Lung microvascular endothelial cell (primary cell): ENCODE measurements at places on chromosomes 4 and X.

DNA sequence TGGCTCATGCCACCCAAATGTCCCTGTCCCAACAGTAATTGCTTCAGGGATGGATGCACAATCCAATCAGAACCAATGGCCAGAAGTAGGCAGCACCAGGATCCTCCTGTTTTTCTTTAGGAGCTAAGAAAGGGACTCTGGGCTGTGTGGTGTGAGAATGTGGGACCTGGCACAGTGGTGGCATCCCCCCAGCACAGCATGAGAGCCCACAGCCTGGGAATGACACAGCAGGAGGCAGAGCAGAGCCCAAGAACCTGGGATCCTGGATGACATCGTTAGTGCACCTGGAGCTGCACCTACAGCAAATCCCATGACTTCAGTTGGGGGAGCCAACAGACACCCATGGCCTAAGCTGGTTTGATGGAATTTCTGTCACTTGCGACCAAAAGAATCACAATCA is 70.7 kb upstream of the C4orf50 start:
- DNase-seq = no peak

- DNase-seq = no peak
Observed at GRCh38 chrX:39473812-39474211, 623.9 kb downstream of the BCOR start.

GRCh38 chr4:175745329-175745728 is 66.7 kb downstream of the GPM6A start:
- no peak for DNase-seq

DNA sequence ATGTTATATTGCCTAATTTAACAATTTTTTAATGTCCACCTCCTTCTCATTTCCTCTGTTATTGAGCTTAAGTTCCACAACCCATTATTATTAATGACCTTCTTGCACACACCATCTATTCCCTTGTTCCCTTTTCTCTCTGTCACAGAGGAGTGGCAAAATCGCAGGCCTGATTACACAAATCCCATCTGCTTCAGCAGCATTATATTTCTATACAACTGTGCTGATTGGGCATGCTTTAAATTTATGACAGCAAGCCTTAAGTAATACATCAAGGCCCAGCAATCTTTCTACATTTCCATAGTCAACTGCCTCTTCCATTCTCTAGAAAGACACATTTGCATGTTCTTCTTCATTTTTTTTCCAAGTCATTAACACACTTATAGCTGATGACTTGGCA is 423.8 kb downstream of the PRDM5 start:
- DNase-seq = no peak

DNA sequence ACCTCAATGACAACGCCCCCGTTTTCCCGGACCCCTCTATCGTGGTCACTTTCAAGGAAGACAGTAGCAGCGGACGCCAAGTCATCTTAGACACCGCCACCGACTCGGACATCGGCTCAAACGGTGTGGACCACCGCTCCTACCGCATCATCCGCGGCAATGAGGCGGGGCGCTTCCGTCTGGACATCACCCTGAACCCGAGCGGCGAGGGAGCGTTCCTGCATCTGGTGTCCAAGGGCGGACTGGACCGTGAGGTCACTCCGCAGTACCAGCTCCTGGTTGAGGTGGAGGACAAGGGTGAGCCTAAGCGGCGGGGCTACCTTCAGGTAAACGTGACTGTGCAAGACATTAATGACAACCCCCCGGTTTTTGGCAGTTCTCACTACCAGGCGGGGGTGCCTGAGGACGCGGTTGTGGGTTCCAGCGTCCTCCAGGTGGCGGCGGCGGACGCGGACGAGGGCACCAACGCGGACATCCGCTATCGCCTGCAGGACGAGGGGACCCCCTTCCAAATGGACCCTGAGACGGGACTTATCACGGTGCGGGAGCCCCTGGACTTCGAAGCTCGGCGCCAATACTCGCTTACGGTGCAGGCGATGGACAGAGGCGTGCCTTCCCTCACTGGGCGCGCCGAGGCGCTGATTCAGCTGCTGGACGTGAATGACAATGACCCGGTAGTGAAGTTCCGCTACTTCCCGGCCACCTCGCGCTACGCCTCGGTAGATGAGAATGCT is 2.2 kb downstream of the FAT4 start:
- peak; percentile 56 for DNase-seq

- DNase-seq = no peak
Observed at GRCh38 chr4:149604827-149605226, 210.8 kb downstream of the IQCM start.

- DNase-seq = peak; percentile 2
Observed at GRCh38 chrX:108736509-108737479, at the start of gene IRS4. TSS of gene IRS4 (minus strand) at chrX:108736563.

- DNase-seq = no peak
Observed at GRCh38 chrX:112235547-112235946, 153.0 kb upstream of the TRPC5 start.

- no peak for DNase-seq
Observed at GRCh38 chr4:127188847-127189246, 443.9 kb upstream of the INTU start.

DNA sequence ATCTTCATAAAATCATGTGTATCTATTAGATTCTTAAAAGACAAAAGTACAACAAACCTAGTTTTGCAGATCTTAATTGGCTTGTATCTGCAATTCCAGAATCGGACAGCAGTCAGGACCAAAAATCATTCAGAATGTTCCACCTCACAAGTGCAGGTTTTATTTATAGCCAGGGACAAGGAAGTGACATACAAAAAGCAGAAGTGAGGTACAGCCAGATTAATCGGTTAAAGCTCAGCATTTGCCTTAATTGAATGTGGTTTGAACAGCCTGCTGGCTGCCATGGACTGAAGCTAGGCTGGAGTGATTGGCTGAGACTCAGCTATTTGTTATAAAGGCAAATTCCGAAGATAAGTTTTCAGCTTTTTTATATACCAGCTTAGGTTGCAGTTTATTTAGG is 932.6 kb downstream of the C4orf33 start:
- DNase-seq = no peak

GRCh38 chr4:109234596-109234995 is 67.9 kb downstream of the COL25A1 start:
- DNase-seq = no peak

- DNase-seq = peak; percentile 26
Observed at GRCh38 chr4:57190601-57191481, 80.7 kb upstream of the IGFBP7 start.

- peak; percentile 64 for DNase-seq
Observed at GRCh38 chr4:2689825-2690700, 66.1 kb downstream of the TNIP2 start.

DNA sequence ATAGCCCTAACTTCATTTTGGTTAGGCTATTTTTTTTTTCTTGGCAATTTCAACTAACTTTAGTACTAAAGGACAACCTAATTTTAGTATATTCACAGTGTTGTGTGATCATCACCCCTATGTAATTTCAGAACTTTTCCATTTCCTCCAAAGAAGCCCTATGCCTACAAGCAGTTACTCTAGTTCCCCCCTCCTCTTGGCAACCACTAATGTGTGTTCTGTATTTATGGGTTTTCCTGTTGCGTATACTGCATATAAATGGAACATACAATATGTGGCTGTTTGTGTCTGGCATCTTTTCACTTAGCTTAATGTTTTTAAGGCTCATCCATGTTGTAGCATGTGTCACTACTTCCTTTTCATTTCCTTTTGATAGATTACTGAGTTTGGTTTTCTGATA is 57.6 kb downstream of the N4BP2 start:
- DNase-seq = peak; percentile 13

DNA sequence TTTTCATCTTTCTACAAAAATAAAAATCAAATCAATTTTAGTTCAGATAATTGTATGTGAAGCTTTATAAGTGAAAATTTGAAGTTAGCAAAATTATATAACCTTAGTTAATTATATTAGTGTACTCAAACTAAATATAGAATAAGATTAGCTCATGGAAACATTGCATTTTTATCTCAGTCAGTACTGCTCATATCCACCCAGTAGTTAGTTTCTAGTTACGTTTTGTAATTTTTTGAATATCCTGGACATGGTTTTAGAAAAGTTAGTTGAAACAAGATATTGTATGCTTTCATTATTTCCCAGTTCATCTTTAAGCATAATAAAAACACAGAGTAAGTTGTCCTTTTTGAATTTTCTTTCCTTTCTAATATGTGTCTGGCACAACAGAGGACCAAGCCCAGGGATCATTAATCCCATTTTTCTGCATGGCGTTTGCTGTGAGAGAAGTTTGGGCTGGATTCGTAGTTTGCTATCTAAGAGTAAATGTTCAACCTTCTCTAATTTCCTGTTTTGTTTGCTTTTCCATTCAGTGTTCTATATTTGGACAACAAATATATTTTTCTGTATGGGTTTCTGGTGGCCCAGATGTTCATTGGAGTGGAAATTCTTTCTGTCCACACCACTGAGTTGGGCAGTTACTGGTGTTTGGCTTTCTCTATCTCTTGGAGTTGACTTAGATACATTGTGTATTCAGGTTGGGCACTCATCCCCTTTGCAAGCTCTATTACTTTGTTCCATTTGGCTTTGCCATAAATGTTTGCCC is 12.1 kb downstream of the TBL1X start:
- DNase-seq = no peak

GRCh38 chr4:99473131-99473530 is 37.7 kb upstream of the C4orf17 start:
- no peak for DNase-seq
